Stomach (tissue), 19 donors: ENCODE measurements at places on chromosomes 2 and 18.

- no peaks in the 10 kb centered on the region for H3K27me3 ChIP-seq
- H3K4me3 ChIP-seq, result no peak overlapping the region
- no peaks in the 10 kb centered on the region for H3K36me3 ChIP-seq
- DNase-seq, result no peak
Measured at GRCh38 chr2:30465171-30465545, 18.1 kb downstream of the LCLAT1 start.

DNA sequence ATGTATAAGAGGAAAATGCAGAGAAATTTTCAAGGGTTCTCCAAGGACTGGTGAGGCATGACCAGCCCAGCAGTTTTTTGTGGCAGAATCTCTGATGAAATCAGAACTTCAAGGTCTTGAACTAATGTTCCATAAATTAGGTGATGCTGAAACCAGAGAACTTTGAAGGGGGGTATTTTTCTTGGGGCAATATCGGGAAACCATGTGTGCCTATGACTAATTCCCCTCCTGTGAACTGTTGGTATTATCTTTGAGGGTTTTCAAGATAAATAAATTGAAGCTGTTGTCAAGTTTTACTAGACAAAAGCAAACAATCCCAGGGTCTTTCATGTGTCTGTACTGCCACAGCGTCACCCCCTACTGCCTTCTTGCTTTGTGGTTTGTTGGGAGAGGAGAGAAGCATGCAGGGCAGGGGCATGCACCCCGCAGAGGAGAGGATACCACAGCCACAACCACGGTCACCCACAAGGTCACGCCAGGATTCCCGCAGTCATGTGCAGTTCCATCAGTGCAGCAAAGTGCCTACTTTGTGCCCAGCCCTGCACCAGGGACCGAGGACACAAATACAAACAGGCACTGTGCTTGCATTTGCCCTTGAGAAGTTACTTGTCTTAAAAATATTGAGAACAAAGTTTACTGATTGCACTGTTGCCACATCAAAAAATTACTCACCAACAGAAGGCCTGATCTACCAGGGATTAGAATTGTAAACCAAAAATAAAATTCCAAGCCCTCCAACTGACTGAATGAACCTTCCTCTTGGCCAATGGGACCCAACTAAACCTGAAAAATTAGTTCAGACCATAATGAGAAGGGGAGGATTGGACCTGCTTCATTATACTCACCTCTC, 413.3 kb upstream of the TRIB2 start:
- peaks cover 9% of the 10 kb centered on the region for H3K4me1 ChIP-seq
- H3K27ac ChIP-seq, result no peak overlapping the region
- H3K4me3 ChIP-seq, result no peak overlapping the region
- no peaks in the 10 kb centered on the region for H3K27me3 ChIP-seq
- DNase-seq, result no peak
- no peaks in the 10 kb centered on the region for H3K36me3 ChIP-seq

- no peak overlapping the region for H3K27ac ChIP-seq
- H3K27me3 ChIP-seq, result no peaks in the 10 kb centered on the region
- peak; percentile 65 for DNase-seq
- H3K4me1 ChIP-seq, result no peaks in the 10 kb centered on the region
- no peaks in the 10 kb centered on the region for H3K36me3 ChIP-seq
Measured at GRCh38 chr2:76268902-76269620, 558.3 kb upstream of the GCFC2 start.

- no peak for DNase-seq
- no peak overlapping the region for H3K4me3 ChIP-seq
- peaks cover 8% of the 10 kb centered on the region for H3K4me1 ChIP-seq
- H3K36me3 ChIP-seq, result no peaks in the 10 kb centered on the region
- H3K27ac ChIP-seq, result no peak overlapping the region
Measured at GRCh38 chr2:27843992-27844391, 46.2 kb downstream of the RBKS start.

DNA sequence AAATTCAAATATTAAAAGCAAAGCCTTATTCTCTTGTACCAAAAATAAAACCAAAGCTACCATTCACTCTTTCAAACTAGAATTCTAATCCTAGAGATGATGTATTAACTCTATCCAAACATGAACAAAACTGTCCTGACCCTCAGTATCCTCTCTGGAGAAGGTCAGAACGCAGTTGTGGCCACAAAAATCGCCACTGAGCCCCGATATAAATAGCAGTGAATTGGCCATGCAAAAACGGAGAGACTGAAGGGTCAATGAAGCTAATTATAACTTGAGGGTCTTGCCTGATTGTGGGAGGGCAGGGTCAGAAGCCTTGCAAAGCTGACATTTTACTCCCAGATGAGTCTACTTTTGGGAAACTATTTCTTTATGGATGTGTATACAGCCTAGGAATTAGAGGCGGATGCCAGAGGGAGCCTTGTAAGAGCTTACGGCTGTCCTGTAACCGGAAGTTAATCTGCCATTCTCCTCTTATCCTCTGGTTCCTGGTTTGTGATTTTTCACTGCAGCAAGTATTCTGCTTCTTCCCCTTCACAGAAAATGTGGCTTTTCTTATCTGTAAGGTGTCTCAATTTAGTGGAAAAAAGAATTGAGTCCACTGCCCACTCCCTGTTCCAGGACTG, 28.1 kb downstream of the CAVIN2 start:
- no peak for DNase-seq
- H3K27ac ChIP-seq, result no peak overlapping the region
- H3K4me3 ChIP-seq, result no peak overlapping the region
- no peaks in the 10 kb centered on the region for H3K27me3 ChIP-seq
- no peaks in the 10 kb centered on the region for H3K4me1 ChIP-seq

DNA sequence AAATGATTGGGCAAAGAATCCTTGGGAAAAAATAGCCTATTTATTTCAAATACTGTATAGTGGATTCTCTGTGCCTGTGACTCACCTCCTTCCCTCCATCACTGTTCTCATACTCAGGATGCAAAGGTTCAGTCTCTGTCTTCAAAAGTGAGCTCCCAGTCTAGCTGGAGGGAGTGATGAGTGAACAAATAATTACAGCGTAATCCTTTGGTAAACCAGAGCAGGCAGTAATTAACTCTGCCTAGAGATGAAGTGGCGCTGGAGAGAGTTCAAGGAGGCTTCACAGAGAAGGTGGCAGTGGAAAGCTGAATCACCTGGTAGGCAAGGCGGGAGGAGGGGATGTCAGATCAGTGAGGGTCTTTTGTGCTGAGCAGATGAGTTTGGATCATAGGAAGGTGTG, 6.5 kb downstream of the DGUOK start:
- no peaks in the 10 kb centered on the region for H3K27me3 ChIP-seq
- no peak overlapping the region for H3K4me3 ChIP-seq
- DNase-seq, result no peak
- no peaks in the 10 kb centered on the region for H3K36me3 ChIP-seq
- peaks cover 10% of the 10 kb centered on the region for H3K4me1 ChIP-seq
- H3K27ac ChIP-seq, result no peak overlapping the region

DNA sequence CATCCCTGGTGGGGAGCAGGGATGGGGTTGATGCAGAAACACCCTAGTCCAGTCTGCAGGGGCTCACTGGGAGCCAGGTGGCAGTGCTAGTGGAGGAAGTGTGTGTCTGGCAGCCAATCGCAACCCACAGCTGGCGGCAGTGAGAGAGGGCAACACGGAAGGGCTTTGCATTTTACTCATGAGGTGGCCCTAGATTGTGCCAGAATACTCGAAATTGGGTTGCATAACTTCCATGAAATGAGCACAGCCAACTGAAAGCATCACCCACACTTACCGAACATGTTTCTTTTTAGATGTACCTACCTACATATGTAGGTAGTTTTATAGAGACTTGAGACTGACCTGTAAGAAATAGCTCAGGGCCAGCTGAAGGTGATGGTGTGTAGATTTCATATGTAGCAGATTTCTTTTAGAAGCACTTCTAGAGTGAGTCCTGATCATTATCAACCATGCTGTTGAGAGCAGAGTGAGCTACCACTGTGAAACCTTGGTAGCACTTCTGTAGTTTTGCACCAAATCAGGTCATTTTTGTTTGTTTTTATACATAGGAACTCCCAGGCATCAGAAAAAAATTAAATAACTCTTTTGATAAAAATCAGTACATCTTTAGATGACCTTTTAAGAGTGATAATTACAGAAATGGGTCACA, 13.0 kb downstream of the IL18R1 start:
- H3K27ac ChIP-seq, result peak overlapping the region; percentile 3
- no peaks in the 10 kb centered on the region for H3K4me1 ChIP-seq
- DNase-seq, result no peak
- H3K27me3 ChIP-seq, result no peaks in the 10 kb centered on the region
- peaks cover 22% of the 10 kb centered on the region for H3K36me3 ChIP-seq
- H3K4me3 ChIP-seq, result no peak overlapping the region

- H3K4me1 ChIP-seq, result no peaks in the 10 kb centered on the region
- no peak overlapping the region for H3K27ac ChIP-seq
- no peak overlapping the region for H3K4me3 ChIP-seq
- H3K27me3 ChIP-seq, result no peaks in the 10 kb centered on the region
- no peaks in the 10 kb centered on the region for H3K36me3 ChIP-seq
Measured at GRCh38 chr2:177501186-177501585, 108.6 kb downstream of the AGPS start.

DNA sequence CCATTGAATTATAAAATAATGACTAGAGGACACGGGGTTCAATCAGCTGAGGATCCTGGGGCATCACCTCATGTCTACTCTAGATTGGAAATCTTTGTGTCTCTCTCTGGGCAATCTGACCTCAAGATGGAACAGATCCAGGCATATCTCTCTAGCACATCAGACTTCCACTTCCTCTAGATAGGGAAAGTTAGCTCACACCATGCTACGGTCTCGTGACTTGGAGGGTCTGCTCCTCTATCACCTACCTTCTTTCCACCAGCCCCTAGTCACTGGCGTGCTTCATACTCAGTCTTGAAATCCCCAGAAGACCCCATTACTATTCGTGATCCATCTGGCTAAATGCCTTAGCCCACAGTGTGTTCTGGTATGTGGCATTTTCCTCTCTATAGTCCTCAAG, 148.8 kb downstream of the ANKRD44 start:
- no peaks in the 10 kb centered on the region for H3K27me3 ChIP-seq
- no peak overlapping the region for H3K4me3 ChIP-seq
- no peak overlapping the region for H3K27ac ChIP-seq
- H3K36me3 ChIP-seq, result no peaks in the 10 kb centered on the region
- DNase-seq, result no peak

GRCh38 chr2:10773821-10774341, 38.7 kb downstream of the PDIA6 start:
- H3K36me3 ChIP-seq, result no peaks in the 10 kb centered on the region
- H3K27ac ChIP-seq, result peak overlapping the region; percentile 43
- no peaks in the 10 kb centered on the region for H3K27me3 ChIP-seq
- H3K4me1 ChIP-seq, result peaks cover 19% of the 10 kb centered on the region
- DNase-seq, result no peak

- DNase-seq, result no peak
- H3K27ac ChIP-seq, result no peak overlapping the region
- no peaks in the 10 kb centered on the region for H3K36me3 ChIP-seq
- no peaks in the 10 kb centered on the region for H3K27me3 ChIP-seq
- no peaks in the 10 kb centered on the region for H3K4me1 ChIP-seq
- no peak overlapping the region for H3K4me3 ChIP-seq
Measured at GRCh38 chr2:124560592-124561112, 535.6 kb downstream of the CNTNAP5 start.

GRCh38 chr18:35455926-35456763, 41.6 kb downstream of the INO80C start:
- no peaks in the 10 kb centered on the region for H3K36me3 ChIP-seq
- H3K4me3 ChIP-seq, result no peak overlapping the region
- DNase-seq, result no peak
- H3K27me3 ChIP-seq, result no peaks in the 10 kb centered on the region
- peaks cover 28% of the 10 kb centered on the region for H3K4me1 ChIP-seq

- no peak overlapping the region for H3K4me3 ChIP-seq
- H3K4me1 ChIP-seq, result peaks cover 23% of the 10 kb centered on the region
- H3K27ac ChIP-seq, result no peak overlapping the region
- no peak for DNase-seq
Measured at GRCh38 chr18:44881461-44882162, 200.9 kb downstream of the SETBP1 start.

DNA sequence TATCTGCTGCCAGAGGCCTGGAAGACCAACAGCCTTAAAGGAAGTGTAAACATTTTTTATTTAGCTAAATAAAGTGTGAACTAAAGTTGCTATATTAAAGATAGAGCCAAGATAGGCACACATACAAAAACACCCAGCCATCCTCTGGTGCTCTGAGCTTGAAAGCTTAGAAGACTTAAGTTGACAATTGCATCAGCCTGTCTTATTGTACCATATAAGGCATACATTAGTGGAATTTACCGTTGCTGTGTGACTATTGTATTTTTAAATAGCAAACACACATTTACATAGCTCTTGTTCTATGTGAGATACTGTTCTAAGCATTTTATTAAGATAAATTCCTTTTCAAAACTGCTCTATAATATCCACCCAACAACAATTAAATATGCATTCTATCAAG, 736.6 kb upstream of the ZEB2 start:
- no peaks in the 10 kb centered on the region for H3K27me3 ChIP-seq
- H3K27ac ChIP-seq, result no peak overlapping the region
- H3K4me1 ChIP-seq, result peaks cover 7% of the 10 kb centered on the region
- DNase-seq, result no peak

- DNase-seq, result no peak
- H3K4me1 ChIP-seq, result peaks cover 33% of the 10 kb centered on the region
- H3K36me3 ChIP-seq, result no peaks in the 10 kb centered on the region
- H3K27me3 ChIP-seq, result peaks cover 23% of the 10 kb centered on the region
Measured at GRCh38 chr2:15937105-15937881, 3.1 kb upstream of the MYCN start.

DNA sequence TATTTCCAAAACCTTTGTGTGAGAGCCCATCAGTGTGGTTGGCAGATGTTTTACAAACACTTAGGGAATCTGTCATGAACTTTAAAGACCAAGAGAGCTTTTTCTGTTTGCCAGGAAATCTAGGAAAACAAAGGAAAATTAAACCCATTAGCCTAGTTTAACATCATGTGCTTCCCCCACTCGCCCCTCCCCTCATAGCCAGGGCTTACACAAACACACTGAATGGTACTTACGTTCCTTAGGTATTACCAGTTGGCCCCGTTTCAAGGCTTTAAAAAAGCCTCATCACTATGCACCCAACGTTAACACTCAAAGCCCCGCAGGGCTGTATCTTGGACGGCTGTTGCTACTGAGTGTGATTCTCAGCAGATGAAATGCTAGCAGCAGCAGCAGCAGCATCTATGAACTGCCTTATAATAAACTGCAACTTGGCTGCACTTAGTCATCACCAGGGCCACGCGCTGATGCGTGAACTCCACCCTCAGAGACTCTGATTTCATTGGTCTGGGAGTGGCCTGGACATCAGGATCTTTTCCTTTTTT, 20.1 kb upstream of the TTC39C start:
- H3K27ac ChIP-seq, result peak overlapping the region; percentile 11
- no peaks in the 10 kb centered on the region for H3K36me3 ChIP-seq
- H3K4me1 ChIP-seq, result peaks cover 5% of the 10 kb centered on the region
- peak; percentile 76 for DNase-seq
- H3K27me3 ChIP-seq, result no peaks in the 10 kb centered on the region

GRCh38 chr2:197628043-197628500, 47.3 kb downstream of the RFTN2 start:
- DNase-seq, result no peak
- no peaks in the 10 kb centered on the region for H3K4me1 ChIP-seq
- no peak overlapping the region for H3K27ac ChIP-seq
- no peaks in the 10 kb centered on the region for H3K27me3 ChIP-seq
- no peaks in the 10 kb centered on the region for H3K36me3 ChIP-seq
